ENCODE measurements at places on chromosomes 5 and 9.

- DNase-seq = peak; percentile 31
Measured at GRCh38 chr9:98326459-98327248, 71.2 kb upstream of the TBC1D2 start.

DNA sequence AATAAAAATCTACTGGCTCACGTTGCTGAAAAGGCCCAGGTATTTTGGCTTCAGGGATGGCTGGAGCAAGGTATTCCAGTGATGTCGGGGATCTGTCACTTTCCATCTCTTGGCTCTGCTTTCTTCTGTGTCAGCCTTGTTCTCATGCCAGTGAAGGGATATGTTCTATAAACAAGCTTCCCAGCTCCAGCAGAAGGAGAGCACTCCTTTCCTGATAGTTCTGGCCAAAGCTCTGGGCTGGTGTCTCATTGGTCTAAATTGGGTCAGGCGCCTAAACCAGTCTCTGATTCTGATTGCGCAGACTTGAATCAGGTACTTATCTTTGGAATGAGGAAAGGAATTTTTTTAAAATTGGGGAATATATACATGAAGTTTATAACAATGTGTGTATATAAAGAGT lies 5.1 kb downstream of the SNX30 start:
- no peak for DNase-seq

DNA sequence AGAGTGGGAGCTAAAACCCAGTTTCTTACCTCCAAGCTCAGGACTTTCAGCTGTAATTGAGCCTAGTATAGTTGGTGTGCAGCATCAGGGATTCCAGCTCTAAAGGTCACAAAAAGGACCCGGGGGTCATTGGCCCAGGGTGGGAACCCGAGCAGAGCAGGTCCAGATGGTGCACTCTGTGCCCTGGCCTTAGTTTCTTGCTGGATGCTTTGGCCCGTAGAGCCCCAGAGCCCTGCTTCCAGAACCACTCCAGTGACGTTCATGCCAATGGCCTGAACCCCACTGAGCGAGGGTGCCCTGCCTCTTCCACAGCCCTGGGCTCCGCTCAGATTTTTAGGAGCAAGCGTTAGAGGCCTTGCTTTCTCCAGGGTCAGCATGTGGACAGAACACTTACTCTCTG lies 8.2 kb downstream of the SLC22A5 start:
- no peak for DNase-seq

- no peak for DNase-seq
Measured at GRCh38 chr9:76730801-76731200, 33.4 kb upstream of the PCA3 start.

- peak; percentile 60 for DNase-seq
Measured at GRCh38 chr9:133792721-133793470, 54.7 kb upstream of the SARDH start.

- no peak for DNase-seq
Measured at GRCh38 chr5:77146896-77147295, 59.8 kb upstream of the ZBED3 start.

DNA sequence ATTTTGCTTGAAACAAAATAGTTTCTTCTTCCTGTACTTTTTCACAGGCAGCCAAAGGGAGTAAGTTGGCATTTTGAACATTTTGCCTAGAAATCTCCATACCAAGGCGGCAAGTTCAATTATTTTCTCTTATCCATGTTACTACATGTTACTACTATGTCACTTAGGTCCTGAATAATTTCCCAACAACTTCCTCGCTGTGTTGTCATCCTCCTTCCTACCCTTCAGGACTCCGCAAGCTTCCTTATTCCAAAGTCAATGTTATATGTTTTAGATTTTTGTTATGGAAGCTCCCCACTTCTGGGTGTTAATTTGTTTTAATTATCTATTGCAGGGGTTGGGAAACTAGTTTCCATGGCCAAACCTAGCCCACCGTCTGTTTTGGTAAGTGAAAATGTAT lies 9.9 kb upstream of the B4GALT1 start:
- no peak for DNase-seq

GRCh38 chr5:150068961-150069645 lies 17.3 kb downstream of the CSF1R start:
- no peak for DNase-seq

GRCh38 chr5:136619556-136619955 lies 254.2 kb upstream of the TRPC7 start:
- DNase-seq = no peak

DNA sequence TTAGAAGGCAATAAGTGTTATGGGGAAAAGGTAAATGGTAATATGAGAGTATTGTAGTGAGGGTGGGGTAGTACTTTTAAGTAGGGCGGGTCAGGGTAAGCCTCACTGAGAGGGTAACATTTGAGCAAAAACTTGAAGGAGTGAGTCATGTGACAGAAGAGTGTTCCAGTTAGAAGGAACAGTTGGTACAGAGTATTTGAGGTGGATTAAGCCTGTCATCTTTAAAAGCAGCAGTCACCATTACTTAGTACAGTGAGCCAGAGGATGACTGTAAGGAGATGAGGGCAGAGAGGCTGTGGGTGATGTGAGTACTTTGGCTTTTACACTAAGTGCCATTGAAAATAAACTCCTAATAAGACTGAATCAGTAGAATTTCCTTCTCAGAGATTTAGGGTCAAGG lies 54.8 kb downstream of the UBAP1 start:
- no peak for DNase-seq

DNA sequence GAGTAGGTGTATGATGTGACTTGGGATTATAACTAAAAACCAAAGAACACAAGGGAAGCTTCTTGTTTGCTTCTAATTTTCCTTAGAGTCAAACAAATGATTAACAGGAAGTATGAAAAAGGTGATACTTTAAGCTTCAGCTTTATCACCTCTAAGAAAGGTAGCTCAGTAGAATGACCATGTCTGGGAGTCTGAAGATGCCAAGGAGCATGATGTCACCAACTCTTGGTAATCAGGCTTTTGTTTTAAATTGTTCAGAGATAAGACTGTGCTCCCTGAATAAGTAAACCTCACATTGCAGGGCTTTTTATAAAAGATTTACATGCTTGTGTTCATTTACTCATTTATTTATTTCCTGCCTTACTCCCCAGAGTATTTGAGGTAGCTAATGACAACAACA lies 169.9 kb downstream of the FER start:
- no peak for DNase-seq

DNA sequence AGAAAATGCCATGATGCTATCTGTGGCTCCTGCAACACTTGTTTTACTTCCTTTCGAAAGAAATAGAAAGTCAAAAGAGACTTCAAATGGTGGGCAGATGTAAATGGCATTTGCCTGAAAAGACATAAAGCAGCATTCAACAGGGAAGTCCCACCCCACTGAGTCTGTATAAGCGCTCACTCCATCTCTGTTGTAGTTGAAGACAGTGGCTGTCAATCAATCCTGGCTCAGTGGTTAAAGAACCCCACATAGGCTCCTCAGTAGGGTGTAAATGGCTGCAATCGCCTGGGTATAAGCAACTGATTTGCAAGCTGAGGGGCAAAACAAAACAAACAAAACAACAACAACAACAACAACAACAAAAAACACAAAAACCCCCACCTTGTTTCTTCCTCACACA lies 158.7 kb downstream of the EFNA5 start:
- DNase-seq = no peak

DNA sequence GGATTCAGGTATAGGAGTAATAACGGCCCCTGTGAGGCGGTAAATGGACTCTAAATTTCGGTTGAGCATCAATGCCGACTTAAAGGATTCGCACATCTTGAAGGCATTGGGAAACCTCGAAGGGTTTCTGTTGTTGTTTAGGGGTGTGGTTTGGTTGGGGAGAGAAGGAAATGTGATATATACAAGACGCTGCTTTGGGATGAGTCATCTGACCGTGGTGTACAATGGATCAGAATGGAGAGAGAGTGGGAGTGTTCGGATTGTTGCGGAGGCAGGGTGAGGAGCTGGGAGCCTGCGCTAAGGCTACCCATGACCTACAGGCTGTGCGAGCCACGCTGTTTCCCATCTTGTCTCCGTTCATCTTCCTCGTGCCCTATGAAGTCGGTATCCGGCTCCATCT lies 60.4 kb upstream of the ERCC6L2 start:
- DNase-seq = no peak

GRCh38 chr9:120257483-120257882 lies 322.5 kb downstream of the CDK5RAP2 start:
- DNase-seq = no peak

- DNase-seq = no peak
Measured at GRCh38 chr9:4061717-4062116, 238.2 kb downstream of the GLIS3 start.

- no peak for DNase-seq
Measured at GRCh38 chr5:137252512-137252911, 246.6 kb downstream of the SPOCK1 start.

GRCh38 chr9:29332789-29333188 lies 1759.5 kb upstream of the C9orf72 start:
- peak; percentile 25 for DNase-seq
